Nasal cavity respiratory epithelium epithelial cell of viscerocranial mucosa (primary cell): ENCODE measurements at places on chromosomes 11 and 22. TPM values are rescaled to one million over a fixed set of nuclear protein-coding genes. Genes with fewer than 3 reads are reported as not detected.

Gene PKNOX2
- under 0.01 TPM in 1 of 2 replicates, not detected in the other for total RNA-seq

Gene CLMP
- 10.3 and 23.2 TPM in 2 replicates for total RNA-seq

Gene MGAT3
- total RNA-seq, result 0.50 TPM in 1 of 2 replicates, not detected in the other

Gene NLRP14
- total RNA-seq, result under 0.01 and 0.07 TPM in 2 replicates
